Stimulated activated CD8-positive, alpha-beta memory T cell treated with anti-CD3 and anti-CD28 coated beads, Interleukin-15, amount 100 ng/mL, for 24 hours (primary cell): ENCODE measurements at places on chromosomes 2 and 18.

- DNase-seq: no peak
Observed at GRCh38 chr18:50196261-50196660, 1.3 kb upstream of the MYO5B start.

GRCh38 chr2:203740871-203741281 lies 34.4 kb downstream of the CD28 start:
- DNase-seq: no peak

DNA sequence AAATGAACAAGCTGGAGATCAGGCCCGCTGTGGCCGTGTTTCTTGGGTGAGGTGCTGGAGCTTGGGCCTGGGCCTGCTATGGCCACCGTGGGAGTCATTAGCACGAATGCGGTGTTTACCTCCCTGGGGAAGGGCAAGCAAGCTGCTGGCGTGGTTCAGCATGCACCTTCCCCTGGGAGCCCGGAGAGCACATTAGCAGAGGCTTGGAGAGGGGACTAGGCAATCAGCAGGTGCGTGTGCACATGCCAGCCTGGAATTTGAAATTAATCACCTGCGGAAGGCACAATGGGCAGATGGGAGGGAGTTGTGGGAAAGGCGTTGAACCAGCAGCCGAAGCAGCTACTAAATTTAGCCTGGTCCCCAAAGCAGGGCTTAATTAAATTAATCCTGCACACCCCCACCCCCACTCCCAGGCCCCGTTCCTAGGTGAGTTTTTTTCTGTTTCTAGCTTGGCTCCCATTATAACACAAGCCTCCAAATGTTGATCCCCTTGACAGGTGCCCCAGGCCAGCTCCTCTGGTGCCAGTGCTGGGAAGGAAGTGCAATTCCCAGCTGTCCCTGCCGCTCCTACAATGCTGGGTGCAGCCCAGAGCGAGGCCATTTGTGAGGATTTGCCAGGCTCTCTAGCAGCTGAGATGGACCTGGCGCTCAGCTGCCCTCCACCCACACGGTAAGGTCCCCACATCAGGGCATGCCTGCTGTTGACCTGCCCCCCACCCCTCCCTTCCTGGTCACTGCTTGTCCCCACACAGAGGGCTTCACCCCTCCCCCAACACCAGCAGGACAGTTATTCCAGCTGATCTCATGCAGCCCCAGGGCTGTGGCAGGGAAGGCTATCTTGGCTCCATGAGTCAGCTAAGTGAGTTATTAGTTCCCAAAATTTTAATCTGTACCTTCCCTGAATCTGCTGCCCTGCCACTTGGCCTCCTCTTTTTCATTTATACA lies 115.0 kb downstream of the ZBTB7C start:
- DNase-seq: no peak

DNA sequence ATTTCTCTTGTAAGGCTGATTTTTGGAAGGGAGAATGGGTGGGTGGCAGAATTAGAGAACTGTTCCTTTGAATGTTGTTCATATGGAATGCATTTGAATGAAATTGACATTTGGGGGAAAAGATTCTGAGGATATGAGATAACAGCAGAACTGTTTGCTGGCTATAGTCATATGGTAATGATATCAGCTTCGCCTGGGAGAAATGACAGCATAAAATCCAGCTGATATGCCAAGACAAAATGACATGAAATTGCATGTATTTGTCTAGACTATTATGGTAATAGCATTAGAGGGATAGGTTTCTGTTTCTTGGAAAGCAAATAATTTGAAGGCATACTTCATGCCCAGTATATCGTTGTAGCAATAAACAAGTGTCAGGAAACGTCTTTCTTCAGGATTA lies 150.8 kb upstream of the SPATS2L start:
- DNase-seq: no peak

- DNase-seq: no peak
Observed at GRCh38 chr2:177242121-177242987, 22.2 kb downstream of the NFE2L2 start.

GRCh38 chr2:164126960-164127660 lies 391.3 kb upstream of the FIGN start:
- no peak for DNase-seq

DNA sequence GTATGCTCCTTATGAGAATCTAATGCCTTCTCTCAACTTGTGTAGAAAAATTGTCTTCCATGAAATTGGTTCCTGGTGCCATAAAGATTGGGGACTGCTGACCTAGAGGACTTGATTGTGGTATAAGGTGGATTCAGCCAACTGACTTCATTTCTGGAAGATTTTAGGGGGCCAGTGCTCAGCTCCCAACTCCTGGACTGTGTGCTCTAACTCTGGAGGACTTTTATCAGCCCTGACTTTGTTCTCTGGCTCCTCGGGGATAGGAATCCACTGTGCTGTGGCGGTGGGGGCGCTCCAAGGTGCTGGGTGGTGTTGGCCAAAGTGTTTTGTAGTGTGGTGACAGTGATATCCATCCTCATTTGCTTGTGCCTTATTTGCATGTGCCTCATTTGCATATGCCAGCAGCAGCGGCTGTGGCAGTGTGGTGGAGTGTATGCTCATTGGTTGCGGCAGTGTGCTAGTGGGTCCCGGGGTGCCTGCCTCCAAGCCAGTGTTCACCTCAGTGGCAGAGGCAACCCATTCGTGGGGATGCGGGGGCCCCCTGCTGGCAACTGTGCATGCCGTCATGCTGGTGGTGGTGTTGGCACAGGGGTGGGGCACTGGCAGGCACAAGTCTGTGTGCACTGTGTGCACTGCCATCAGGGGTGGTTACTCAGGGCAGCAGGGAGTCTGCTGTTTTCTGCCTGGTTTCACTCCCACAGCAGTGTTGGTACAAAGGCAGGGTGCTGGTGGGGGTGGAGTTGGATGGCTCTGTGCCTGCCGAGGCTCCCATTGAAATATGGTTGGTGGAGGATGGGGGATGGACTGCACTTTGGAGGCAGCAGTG lies 19.6 kb downstream of the EHBP1 start:
- no peak for DNase-seq

- no peak for DNase-seq
Observed at GRCh38 chr2:112566104-112566503, 18.3 kb upstream of the CHCHD5 start.

DNA sequence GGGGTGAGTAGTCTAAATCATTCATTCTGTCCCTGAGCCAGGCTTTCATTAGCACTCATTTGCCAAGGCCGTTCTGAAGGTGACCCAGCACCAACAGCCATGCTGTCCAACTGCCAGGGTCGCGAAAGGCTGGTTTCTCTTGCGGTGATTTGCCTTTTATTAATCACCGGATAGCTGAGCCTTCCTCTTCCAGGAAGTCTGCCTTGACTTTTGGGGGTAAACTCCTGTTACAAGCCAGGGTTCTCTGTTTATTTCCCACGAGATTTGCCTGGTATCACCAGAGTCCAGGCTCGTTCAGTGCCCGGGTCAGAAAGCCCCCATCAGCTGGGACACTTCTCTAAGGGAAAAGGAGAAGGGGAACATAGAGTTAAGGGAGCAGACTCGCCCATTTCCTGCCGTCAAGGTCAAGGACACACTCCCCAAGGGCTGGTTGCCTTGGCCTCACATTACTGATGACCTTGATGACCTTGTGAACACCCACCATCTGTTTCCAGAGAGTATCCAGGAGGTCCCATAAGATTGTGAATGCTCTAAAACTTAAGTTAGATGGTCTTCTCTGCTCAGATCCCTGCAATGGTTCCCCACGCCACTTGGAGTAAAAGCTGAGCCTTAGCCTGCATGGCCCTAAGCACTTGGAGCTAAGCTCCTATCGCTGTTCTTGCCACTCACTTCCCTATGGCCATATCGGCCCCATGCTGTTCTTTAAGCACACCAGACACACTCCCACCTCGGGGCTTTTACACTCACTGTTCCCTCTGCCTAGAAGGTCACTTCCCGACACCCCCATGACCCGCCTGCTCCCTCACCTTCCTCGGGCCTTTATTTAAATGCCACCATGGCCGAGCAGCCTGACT lies 118.0 kb upstream of the STPG4 start:
- DNase-seq: no peak

GRCh38 chr2:43073401-43073825 lies 153.0 kb downstream of the ZFP36L2 start:
- DNase-seq: no peak

- no peak for DNase-seq
Observed at GRCh38 chr18:24736662-24737330, 276.4 kb downstream of the HRH4 start.

GRCh38 chr2:237980751-237981150 lies 13.9 kb downstream of the UBE2F start:
- DNase-seq: no peak
